ENCODE measurements at places on chromosomes 12 and 14. TPM values are rescaled to one million over a fixed set of nuclear protein-coding genes. Genes with fewer than 3 reads are reported as not detected.

RD3L gene
- not detected for total RNA-seq

GZMH gene
- not detected for total RNA-seq

PIANP gene
- not detected for total RNA-seq

GRCh38 chr12:19196959-19197630 lies 67.6 kb downstream of the PLEKHA5 start:
- H3K4me3 ChIP-seq = no peak overlapping the region
- H3K4me1 ChIP-seq = peaks cover 28% of the 10 kb centered on the region
- no peak for DNase-seq
- no peaks in the 10 kb centered on the region for H3K36me3 ChIP-seq
- H3K27ac ChIP-seq = no peak overlapping the region
- H3K27me3 ChIP-seq = no peaks in the 10 kb centered on the region

DNA sequence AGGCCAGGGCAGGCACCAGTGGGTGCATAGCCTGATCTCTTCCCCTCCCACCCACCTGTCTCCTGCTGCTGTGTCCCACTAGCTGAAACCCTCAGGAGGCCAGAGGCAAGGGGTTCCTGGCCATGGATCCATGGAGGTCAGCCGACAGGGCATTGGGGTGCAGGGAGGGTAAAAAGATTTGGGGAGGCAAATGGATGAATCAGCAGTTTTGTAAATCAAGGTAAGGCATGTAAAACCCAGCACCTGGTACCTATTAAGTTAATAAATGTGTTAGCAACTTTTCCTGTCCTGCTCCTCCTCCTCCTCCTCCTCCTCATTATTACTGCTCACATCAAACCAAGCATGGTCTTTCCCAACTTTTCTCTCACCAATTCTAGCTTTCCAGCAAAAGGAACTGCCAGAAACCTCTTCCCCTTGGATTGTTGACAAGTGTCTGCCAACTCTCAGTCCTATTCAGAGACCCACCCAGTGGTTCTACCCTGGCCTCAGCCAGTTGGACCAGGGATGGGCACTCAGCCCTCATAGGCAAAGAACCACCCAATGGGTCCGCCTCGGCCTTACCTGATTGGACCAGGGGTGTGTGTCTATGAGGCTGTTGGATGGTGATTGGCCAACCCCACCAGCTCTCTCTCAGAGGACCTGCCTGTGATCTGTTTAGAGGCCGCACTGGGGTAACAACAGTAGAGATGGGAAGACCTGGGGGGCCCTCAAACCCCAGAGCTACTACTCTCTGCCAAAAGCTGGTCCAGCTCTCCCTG lies 155.7 kb upstream of the GSC start:
- no peak for DNase-seq
- H3K4me3 ChIP-seq = no peak overlapping the region
- H3K4me1 ChIP-seq = no peaks in the 10 kb centered on the region
- no peaks in the 10 kb centered on the region for H3K36me3 ChIP-seq

DNA sequence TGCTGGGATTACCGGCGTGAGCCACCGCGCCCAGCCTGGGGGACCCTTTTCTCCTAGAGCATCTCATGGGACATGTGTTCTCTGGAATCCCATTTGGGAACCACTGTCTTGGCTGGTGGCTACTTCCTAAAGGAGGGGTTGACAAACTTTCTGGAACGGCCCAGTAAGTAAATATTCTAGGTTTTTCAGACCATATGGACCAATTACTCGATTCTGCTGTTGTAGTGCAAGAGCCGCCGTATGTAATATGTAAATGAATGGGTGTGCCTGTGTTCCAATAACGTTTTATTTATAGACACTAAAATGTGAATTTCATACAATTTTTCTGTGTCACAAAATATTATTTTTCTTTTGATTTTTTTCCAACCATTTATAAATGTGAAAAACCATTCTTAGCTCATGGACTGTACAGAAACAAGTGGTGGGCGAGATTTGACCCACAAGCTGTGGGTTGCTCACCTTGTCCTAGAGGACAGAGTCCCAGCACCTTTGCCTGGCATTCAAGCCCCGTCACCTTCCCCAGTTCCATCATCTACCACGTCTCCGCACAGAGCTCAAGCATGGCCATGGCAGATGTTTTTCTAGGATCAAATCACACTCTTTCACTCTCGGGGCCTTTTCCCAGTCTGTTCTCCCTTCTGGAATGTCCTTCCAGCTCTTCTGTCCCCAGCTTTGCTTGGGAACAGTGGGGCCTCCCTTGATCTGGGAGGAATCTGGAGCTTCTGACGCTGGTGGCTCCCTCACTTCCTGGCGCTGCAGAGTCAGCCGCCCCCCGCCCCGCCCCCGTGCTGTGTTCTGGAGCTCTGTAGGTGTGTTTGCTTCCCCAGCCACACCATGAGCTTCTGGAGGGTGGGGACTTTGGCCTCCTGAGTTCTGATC lies 17.9 kb upstream of the RCOR1 start:
- H3K27me3 ChIP-seq = no peaks in the 10 kb centered on the region
- H3K4me1 ChIP-seq = peaks cover 4% of the 10 kb centered on the region
- DNase-seq = no peak

- peak; percentile 5 for DNase-seq
- H3K27me3 ChIP-seq = no peaks in the 10 kb centered on the region
- no peak overlapping the region for H3K4me3 ChIP-seq
- peaks cover 51% of the 10 kb centered on the region for H3K36me3 ChIP-seq
- H3K27ac ChIP-seq = no peak overlapping the region
Measured at GRCh38 chr12:32336261-32336660, 63.1 kb upstream of the FGD4 start.

DNA sequence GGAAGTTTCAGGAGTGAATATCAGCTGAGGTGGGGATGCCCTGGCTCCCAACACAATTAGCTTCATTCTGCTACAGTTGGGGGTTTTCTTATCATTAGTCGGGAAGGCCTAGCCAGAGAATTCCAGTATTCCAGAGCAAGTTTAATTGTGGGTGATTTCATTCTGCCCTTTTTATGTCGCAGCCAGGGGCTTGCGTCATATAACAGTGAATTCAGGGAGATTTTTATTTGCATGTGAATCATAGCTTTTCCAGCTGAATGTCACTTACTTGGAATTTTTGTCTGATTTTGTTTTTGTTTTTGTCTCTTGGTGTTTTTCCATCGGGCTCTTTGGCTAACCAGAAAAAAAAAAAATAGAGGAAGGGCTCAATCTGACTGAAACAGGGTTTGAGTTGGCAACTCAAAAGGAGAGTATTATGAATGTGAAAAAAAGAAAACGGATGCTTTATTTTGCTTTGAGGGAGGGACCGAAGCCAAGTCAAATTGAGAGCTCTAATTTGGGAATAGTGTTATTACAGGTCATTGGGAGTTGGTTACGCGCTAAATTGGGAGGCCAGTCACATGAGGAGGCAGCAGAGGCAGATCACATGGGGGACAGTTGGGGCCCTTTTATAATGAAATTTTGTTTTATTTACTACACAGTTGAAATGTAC lies 119.4 kb downstream of the SAMD4A start:
- no peaks in the 10 kb centered on the region for H3K27me3 ChIP-seq
- peaks cover 60% of the 10 kb centered on the region for H3K4me1 ChIP-seq
- peak overlapping the region; percentile 53 for H3K4me3 ChIP-seq

GRCh38 chr12:1529862-1530591 lies 64.4 kb downstream of the FBXL14 start:
- H3K4me1 ChIP-seq = peaks cover 49% of the 10 kb centered on the region
- H3K36me3 ChIP-seq = no peaks in the 10 kb centered on the region
- peak overlapping the region; percentile 72 for H3K4me3 ChIP-seq
- peak overlapping the region; percentile 55 for H3K27ac ChIP-seq
- no peaks in the 10 kb centered on the region for H3K27me3 ChIP-seq

DNA sequence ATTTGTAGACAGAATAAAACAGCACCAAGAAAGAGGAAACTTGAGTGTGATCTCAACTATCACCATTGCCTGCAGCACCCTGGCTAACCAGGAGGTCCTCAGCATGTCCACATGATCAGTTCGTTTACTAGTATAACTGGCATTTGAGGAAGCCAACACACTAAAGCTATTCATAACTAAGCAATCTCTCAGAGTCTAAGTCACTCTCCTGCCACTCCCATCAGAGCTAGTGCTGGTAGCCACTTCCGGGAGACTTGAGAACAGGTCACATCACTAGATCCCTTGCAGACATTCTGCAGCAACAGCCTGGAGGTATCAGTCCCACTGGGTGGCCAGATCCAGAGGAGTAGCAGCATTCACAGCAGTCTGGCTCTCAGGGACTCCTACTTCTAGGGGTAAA lies 352.9 kb upstream of the OR4E1 start:
- no peak overlapping the region for H3K4me3 ChIP-seq
- H3K27me3 ChIP-seq = peaks cover 5% of the 10 kb centered on the region
- no peaks in the 10 kb centered on the region for H3K36me3 ChIP-seq
- no peaks in the 10 kb centered on the region for H3K4me1 ChIP-seq

DNA sequence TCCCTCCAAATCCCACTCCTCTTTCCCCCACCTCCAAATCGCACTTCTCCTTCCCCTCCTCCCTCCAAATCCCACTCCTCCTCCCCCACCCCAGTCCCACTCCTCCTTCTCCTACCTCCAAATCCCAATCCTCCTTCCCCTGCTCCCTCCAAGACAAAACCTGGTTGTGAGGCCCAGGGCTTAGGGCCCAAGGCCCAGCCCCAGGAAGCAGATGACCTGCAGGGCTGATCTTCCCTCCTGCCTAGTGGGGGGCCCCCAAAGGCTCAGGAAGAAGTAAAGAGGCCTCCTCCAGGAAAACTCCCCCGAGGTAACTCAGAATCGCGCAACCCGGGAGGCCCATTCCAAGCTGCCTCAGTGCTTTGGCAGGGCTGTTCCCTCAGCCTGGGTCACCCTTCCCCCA lies 34.4 kb downstream of the NCOR2 start:
- peaks cover 24% of the 10 kb centered on the region for H3K4me1 ChIP-seq
- H3K27me3 ChIP-seq = no peaks in the 10 kb centered on the region
- H3K4me3 ChIP-seq = no peak overlapping the region
- H3K36me3 ChIP-seq = no peaks in the 10 kb centered on the region
- no peak overlapping the region for H3K27ac ChIP-seq

- H3K27me3 ChIP-seq = no peaks in the 10 kb centered on the region
- H3K27ac ChIP-seq = no peak overlapping the region
- H3K4me3 ChIP-seq = no peak overlapping the region
- no peaks in the 10 kb centered on the region for H3K36me3 ChIP-seq
- no peaks in the 10 kb centered on the region for H3K4me1 ChIP-seq
- DNase-seq = no peak
Measured at GRCh38 chr12:32650508-32650907, 28.6 kb upstream of the DNM1L start.

DNA sequence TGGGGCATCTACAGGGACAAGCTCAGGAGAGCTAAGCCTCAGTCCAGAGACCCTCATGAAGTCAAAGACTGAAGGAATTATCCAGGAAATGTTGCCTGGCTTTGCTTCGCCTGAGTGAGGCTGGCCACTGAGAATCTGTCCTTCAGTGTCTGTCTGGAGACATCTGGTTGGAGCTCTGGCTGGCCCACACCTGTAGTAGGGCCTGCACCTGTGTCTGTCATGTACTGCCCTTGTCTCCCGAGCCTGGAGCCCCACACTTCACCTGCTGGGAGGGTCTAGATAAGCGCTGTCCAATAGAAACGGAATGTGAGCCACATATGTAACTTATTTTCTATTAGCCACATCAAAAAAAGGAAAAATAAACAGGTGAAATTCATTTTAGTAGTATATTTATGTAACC lies 9.9 kb upstream of the HDAC7 start:
- peaks cover 45% of the 10 kb centered on the region for H3K4me1 ChIP-seq
- H3K36me3 ChIP-seq = no peaks in the 10 kb centered on the region
- no peak for DNase-seq
- H3K27ac ChIP-seq = peak overlapping the region; percentile 46

- H3K36me3 ChIP-seq = no peaks in the 10 kb centered on the region
- no peak overlapping the region for H3K4me3 ChIP-seq
- H3K27me3 ChIP-seq = 0 out of 2 replicates have a peak, but pooled peaks cover 7% of the 10 kb centered on the region
- DNase-seq = no peak
- H3K27ac ChIP-seq = no peak overlapping the region
- H3K4me1 ChIP-seq = no peaks in the 10 kb centered on the region
Measured at GRCh38 chr12:75097003-75097402, 112.6 kb downstream of the KCNC2 start.

DNA sequence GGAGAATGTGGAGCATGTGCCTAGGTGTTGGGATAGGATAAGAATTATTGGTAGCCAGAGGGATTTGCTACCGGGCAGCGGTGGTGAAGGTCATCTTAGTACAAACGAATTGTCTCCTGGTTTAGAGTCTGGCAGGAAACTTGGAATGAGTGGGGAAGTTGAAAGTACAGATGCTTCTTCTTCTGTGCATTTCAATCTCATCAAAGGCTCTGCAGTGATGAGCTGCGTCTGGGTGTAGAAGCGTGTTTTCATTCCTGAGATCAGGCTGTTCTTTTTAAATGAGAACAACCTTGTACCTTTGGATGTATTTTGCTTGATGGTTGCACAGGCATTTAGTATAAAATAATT lies 2.1 kb downstream of the WNK1 start:
- H3K4me1 ChIP-seq = peaks cover 36% of the 10 kb centered on the region
- peak overlapping the region; percentile 95 for H3K4me3 ChIP-seq
- H3K27ac ChIP-seq = peak overlapping the region; percentile 83

DNA sequence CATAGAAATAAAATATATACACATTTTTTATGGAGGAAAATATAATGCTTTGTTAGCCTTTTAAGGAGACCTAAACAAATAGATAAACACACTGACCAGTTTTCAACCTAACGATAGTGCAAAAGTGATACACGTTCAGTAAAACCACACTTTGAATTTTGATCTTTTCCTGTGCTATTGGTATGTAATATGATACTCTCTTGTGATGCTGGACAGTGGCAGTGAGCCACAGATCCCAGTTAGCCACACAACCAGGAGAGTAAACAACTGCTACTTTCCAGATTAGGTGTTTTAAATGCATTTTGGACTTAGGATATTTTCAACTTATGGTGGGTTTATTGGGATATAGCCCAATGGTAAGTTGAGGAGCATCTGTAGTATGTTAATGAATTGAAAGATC lies 243.1 kb downstream of the ERC1 start:
- 0 out of 2 replicates have a peak, but pooled peaks cover 10% of the 10 kb centered on the region for H3K36me3 ChIP-seq
- peak; percentile 35 for DNase-seq
- no peak overlapping the region for H3K4me3 ChIP-seq
- H3K4me1 ChIP-seq = no peaks in the 10 kb centered on the region
- no peak overlapping the region for H3K27ac ChIP-seq

DNA sequence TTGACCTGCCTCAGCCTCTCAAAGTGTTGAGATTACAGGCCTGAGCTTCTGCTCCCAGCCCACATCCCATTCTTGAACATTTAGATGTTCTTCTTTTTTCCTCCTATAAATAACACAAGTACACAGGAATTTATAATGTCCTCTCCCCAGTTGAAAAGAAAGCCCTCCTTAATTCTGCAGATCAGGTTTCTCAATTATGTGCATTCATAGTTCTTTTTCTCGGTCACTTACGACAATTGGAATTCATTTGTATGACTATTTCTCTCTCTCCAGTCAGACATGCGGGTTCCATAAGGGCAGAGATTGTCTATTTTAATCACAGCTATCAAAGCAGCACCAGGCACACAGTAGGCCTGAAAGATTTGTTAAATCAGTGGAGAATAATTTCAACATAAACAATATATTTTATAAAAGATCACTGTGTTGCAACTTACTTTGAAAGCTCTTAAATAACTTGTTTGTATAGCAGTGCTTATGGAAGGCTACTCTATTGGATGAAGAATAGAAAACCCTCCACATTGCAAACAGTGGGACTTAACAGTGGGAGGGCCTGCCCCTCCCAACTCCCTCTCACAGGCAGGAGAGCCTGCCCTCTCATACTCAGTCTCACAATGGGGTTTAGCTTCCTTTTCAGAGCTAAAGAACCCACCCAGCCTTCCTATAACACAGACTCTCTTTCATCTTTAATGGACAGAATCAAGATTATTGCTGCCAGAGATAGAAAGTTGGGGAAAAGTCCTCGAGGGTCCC lies 84.1 kb upstream of the TRAF3 start:
- no peak overlapping the region for H3K4me3 ChIP-seq
- no peaks in the 10 kb centered on the region for H3K36me3 ChIP-seq
- H3K27me3 ChIP-seq = no peaks in the 10 kb centered on the region
- DNase-seq = no peak
- H3K4me1 ChIP-seq = peaks cover 12% of the 10 kb centered on the region
- no peak overlapping the region for H3K27ac ChIP-seq

Data from GM23248 (cell line).